Activated naive CD8-positive, alpha-beta T cell treated with anti-CD3 and anti-CD28 coated beads, Interleukin-2, amount 10 ng/mL, durations not matched to agents 7 days and 5 days (primary cell): ENCODE measurements at places on chromosomes 5 and 9.

DNA sequence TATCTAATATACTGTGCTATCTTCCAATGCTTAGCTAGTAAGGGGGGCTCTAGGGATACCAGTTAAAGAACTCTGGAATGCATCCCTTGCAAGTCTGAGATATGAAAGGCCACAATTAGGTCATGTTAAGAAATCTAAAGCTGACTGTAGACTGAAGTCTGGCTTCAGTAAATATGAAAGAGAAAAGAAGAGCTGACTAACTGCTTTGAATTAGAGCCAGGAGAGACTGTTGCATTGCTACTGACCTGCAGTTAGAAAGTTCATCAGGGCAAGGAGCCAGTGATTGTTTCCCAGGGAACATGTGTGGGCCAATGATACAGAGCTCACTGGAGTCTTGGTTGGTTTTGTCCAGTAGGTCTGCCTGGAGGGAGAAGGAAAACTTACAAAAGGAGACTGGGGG is 472.1 kb upstream of the TNC start:
- DNase-seq, result no peak

GRCh38 chr5:9249231-9249630 is 296.6 kb downstream of the SEMA5A start:
- no peak for DNase-seq

DNA sequence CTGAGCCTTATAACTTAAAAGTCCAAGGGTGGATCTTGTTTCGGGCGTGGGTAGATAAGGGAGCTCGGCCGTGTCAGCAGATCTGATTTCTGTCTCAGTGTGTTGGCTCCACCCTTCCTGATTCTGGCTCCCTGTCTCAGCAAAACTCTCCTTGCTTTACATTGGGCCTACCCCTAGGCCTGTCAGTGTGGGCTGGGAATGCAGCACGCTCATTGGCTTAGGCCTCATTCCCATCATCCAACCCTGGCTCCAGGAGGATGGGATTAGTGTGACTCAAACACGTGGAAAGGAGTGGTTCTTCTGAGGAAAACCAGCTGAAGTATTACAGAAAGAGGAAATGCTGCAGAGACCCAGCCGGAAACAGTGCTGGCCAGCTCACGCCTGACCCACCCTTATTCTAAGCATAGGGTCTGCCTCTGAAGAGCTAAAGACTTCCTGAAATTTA is 59.9 kb downstream of the ZFAND5 start:
- no peak for DNase-seq

DNA sequence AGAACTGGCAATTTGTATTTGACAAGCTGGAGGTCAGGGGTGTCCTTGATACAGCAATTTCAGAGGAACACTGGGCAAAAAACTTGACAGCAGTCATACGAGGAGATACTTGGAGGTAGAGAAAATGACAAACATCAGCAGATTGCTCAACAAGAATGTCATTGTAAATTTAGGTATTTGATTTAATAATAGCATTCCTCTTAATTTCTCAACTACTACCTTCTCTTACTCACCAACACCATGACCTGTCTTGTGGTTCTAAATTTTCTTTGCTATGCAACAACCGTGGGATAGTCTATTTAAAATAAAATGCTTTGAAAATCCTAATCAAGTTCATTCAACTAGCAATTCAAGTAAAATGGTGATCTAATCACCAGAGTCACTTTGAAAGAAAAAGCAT is 128.4 kb downstream of the DNAH5 start:
- DNase-seq, result no peak

DNA sequence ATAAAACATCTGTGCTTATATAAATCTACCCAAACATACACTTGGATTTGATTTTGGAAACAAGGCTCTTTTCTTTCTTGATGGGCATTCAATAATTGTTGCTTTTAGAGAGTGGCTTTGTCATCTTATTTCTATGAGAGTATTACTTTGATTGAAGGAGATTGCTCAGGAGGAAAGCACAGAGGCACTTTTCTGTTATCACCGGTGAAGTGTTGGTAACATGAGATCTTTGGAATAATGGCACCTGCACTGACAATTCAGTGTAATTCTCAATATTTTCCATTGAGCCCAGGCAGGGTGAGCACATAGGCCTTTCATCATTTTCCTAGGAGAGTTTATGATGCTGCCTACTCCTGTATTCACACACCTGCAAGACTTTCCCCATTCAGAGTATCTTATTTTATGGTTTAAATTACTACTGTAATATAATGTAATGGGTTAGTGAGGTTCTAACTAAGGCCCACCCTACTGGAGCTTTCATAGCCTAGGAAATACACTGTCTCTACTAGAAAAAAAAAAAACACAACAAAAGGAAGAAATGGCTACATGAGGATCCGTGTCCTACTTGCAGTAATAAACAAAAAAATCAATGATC is 244.3 kb downstream of the DENND1A start:
- no peak for DNase-seq

DNA sequence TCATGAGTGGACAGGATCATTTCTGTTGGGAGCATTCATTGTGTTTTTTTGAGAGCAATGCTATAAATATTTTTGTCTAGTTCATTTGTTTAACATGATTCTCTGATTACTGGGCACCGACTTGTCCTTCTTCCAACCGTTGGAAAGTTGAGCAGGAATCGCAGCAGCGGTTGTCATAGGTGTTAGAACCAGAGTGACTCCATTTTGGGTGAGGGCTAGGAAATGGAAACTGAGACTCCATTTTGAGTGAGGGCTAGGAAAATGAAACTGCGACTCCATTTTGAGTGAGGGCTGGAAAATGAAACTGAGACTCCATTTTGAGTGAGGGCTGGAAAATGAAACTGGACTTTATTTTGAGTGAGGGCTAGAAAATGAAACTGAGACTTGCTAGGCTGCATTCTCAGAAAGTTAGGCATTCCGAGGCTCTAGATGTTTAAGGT is 100.6 kb downstream of the ICE1 start:
- DNase-seq, result no peak

- no peak for DNase-seq
These were observed 20.8 kb upstream of the ATG10 start for GRCh38 chr5:81950996-81951395.
